Posterior vena cava (tissue), 2 donors: ENCODE measurements at places on chromosomes 7 and 10. TPM values are rescaled to one million over a fixed set of nuclear protein-coding genes. Genes with fewer than 3 reads are reported as not detected.

Gene HACD1
- 51.3 TPM for total RNA-seq

Gene NT5C2
- 50.4 TPM for total RNA-seq

Gene FBXL15
- 10.8 TPM for total RNA-seq

DNA sequence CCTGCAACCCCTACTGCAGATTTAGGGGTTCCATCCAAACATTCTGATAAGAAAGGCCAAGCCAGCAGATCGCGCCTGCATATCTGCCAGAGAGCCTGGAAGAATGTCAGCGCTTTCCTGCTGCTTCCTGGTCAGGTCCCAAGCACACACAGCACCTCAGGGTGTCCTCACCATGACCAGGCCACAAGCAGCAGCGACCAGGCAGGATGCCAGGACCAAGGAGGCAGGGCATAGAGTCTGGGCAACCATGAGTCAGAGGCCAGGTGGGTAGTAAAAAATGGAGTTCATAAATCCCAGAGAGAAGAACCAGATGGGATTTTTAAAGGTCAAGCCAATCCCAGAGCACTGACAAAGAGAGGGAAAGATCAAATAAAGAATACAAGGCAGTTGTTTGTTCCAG lies 5.5 kb upstream of the FAM131B start:
- DNase-seq: no peak

DNA sequence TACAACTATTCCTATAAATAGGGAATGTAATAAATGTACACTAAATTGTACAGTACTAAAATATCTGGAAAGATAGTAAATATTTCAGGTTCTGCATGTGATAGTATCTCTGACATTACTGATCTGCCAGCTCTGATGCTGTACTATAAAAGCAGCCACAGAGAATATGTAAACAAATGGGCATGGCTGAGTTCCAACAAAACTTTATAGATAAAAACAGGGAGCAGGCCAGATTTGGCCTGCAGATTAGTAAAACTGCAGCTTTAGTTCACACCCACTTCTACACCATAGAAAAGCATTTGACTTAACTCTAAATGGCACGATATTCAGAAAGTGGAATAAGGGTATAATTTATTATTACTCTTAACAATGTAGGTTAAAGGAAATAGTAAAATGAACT lies 18.8 kb upstream of the TLL2 start:
- DNase-seq: no peak

DNA sequence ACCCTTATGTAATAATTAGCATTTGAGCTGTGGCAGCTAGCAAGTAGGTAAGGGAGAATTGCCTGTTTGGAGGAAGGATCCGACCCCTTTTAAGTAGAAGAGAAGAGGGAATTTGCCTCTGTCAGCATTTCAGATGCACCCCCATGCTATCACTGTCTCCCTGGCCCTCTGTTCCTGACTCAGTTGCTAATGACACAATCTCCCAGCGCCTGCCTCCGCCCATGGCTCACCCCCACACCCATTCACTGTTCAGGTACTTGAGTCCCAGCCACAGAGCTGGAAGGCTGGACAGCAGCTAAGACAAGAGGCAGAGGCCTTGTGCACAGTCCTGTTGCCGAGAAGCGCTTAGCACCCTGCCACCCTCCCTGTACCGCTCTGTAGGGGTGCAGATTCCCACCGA lies 512.3 kb upstream of the GALNT17 start:
- DNase-seq: no peak
